Right cardiac atrium (tissue), 5 donors: ENCODE measurements at places on chromosomes 12 and 14.

GRCh38 chr12:48336061-48336460 is 14.7 kb downstream of the ZNF641 start:
- no peak for DNase-seq

- peak; percentile 55 for DNase-seq
Measured at GRCh38 chr14:66624336-66624937, 116.5 kb downstream of the GPHN start.

GRCh38 chr14:21268617-21269251 is 508 bp downstream of the HNRNPC start:
- DNase-seq, result no peak

DNA sequence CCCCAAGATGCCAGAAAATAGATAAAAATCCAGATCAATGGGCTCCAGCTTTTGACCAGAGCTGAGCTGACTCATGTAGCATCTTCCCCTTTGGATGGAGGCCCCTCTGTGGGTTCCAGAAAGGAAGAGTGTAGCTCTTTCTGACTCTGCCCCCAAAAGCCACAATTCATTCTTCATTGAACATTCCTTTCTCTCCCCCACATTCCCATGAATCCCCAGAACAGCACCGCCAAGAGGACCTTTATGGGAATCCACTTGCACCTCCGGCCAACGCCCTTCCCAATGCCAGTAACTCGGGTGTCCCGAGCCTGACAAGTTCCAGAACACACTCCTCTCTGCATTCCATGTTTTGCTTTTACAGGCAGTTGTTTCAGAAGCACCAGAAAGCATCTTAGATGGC is 210.6 kb upstream of the DIO3 start:
- no peak for DNase-seq
